ENCODE measurements at places on chromosomes 3 and 15. TPM values are rescaled to one million over a fixed set of nuclear protein-coding genes. Genes with fewer than 3 reads are reported as not detected.

The CYFIP1 gene
- total RNA-seq: 34.3 TPM

The NME9 gene
- 1.6 TPM for total RNA-seq

The CERS3 gene
- 0.54 TPM for total RNA-seq

The CCR3 gene
- total RNA-seq: not detected

The LYSMD2 gene
- total RNA-seq: 10.9 TPM

The ITGA11 gene
- total RNA-seq: 13.1 TPM

The BTD gene
- 9.9 TPM for total RNA-seq

DNA sequence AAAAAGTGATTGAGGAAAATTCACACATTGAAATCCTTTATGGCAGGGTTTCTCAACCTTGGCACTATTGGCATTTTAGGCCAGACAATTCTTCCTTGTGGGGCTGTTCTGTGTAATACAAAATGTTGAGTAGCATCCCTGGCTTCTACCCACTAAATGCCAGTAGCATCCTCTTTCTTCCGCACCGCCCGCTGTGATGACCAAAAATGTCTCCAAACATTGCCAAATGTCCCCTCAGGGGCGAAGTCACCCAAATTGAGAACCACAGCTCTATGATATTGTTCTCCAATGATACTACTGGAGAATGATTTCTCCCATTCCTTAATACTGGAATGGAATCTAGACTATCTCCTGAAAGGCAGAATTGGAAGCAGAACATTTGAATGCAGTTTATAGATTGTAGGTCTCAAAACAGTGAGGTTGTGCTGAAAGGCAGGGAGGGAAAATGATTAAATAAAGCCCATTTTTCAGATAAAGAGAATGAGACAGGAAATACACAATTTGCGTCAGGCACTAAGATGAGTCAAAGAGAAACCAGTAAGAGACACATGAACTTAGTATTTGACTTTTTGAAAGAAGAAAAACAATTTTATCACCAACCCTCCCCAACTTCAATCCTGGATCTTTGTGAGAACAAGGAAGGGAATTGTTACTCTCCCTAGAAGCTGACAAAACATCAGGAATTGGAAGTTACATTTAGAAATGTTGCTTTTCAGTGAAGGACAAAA, 101.6 kb upstream of the TNIK start:
- ATAC-seq: peak; percentile 79

DNA sequence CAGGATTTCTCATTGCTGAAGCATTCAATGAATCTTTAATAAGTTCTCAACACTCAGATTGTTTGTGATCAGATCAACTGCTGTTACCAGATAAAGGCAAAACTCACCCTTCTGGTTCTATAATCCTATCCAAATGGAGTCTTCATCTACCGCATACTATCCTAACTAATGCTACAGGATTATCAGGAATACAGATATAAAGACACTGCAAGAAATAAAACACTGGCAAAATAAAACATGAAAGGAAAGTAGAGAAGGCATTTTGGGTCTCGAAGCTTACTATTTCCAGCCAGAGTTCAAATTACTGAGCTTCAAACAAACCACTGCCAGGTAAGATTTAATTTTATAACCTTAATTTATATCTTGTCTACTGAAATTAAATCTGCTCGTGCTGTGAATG, 524 bp downstream of the CHRM5 start:
- no peak for ATAC-seq

GRCh38 chr3:192706272-192706671, 21.1 kb downstream of the FGF12 start:
- no peak for ATAC-seq

DNA sequence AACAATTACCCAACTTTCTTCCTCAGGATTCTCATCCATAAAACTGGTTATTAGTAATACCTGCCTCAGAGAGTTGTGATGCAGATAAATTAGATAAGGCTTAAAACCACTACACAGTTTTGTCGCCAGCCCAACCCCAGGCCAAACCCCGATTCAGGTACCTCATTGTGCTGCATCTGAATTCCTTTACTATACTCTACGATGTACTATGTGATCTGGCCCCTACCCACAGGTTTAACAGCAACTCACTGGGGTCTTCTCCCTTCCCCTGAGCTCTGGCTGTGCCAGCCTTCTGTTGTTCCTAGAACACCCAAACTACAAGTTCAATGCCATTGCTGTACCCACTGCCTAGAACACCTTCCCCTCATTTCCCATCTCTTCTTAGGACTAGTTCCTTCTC, 64.6 kb downstream of the MYO5A start:
- ATAC-seq: peak; percentile 18

DNA sequence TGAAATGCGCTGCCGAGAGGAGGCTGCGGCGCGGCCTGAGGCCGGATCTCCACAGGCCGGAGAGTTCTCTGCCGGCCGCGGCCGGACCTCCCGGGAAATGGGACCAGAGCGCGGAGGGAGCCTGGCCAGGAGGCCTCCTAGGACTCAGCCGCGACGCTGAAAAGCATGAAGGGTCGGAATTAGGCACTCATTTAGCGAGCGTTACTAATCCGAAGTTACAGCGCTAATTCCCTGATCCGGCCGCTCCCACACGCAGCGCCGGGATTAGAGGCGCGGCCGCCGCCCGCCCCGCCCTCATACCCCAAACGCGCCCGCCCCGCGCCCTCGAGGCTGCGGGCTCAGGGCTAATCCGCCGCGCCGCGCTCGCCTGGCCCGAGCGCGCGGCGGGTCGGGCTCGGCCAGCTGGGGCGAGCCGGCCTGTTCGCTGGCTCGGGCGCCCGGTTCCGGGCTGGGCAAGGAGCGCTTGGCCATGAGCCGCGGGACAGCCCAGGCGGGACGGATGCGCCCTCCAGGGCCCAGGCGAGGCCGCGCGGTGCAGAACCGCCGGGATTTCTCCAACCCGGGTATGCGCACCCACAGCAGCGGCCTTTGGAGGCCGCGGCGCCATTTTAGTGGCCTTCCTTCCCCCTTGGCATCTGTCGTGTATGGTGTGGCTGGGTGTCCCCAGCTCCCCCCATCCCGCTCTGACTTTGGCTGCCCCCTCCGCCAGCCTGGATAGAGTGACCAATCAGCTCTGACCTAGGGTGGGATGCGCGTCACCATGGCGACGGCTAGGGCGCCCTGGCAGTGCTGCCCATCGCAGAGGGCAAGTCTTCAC, 36.8 kb upstream of the POLG start:
- ATAC-seq: no peak

GRCh38 chr3:17478673-17479072, 263.8 kb downstream of the TBC1D5 start:
- ATAC-seq: no peak

DNA sequence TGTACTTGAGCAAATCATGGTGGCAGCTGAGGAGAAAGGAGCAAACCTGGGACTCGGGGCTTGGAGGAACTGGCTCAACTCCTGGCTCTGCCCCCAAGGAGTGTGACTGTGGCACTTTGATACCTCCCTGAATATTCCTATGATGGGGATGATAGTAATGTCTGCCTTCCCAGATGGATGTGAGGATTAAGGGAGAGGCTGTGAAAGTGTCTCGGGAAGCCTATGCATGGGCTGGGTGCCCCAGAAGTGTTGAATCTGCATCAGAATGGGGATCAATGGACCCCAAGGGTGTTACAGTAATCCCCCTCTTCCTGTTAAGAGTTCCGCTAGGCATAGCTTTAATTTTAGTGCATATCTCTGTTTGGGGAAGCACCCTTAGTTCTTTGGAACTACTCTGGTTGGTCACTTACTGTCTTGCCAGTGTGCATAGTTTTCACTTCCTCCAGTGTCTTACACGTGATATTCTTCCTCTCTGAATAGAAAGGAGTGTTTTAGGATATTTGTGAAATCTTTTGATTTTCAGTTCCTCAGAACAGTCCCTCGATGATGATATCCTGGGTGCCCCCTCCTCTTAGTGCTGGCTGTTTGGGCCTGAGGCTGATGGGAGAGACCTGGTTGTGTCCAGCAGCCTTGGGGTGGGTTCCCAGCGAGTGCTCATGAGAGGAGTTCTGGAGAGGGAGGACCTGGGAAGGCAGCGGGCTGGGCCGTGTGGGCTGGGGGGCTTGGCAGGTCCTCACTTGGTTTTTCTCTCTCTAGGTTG, 97.5 kb downstream of the CHDH start:
- ATAC-seq: no peak

- no peak for ATAC-seq
Measured at GRCh38 chr3:126959921-126960603, 22.9 kb upstream of the PLXNA1 start.

- no peak for ATAC-seq
Measured at GRCh38 chr3:60574046-60574769, 677.0 kb downstream of the FHIT start.

GRCh38 chr15:64763874-64764273, 11.5 kb downstream of the RBPMS2 start:
- ATAC-seq: no peak

DNA sequence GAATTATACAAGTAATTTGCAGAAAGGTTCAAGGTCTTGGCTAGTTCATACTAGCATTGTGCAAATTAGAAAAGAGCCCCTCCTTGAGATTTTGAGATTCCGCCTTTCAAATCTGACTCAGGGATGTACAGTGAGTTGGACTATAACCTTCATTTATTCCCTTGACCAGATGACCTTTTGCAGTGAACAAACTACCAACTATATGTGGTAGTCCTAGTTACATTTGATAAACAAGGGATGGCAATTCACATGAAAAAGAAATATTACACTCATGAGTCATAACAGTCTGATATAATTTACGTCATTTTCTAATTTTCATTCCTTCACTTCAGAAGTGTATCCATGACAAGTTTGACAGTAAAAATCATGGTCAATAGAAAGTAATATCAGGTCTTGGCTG, 860.4 kb downstream of the ROBO1 start:
- no peak for ATAC-seq

DNA sequence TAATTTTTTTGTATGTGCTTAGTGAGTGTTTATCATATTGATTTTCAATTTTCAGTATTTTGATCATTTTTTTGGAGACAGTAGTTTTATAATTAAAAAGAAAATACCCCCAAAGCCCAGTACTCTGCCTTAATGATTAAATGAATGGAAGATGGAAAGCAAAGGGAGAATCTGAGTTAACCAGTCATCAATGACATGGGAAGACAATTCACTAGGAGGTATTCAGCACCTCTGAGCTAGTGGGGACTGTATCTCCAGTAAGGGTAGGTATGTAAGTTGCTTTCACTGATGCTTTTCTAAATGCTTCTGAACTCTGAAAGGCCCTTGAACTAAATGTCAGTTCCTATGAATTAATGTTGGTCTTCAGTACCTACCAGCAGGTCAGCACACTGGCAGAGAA, 590.4 kb upstream of the DPPA4 start:
- ATAC-seq: no peak

DNA sequence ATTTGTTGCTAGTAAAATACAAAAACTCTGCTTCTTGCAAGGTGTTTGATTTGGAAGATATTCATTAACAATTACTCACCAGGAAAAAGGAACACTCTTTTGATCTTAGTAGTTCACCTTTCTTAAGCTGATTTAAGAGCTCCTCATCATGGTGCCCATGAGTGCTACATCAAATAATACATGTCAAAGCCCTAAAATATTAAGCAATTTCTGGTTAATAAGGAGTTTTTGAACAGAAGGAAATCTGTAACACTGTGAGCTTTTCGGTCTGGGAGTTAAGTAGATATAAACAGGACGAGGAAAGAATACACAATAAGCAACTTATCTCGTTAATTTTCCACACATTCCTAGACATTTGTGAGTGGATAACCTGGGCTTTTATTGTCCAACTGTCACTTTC, 83.9 kb upstream of the DCBLD2 start:
- ATAC-seq: no peak

DNA sequence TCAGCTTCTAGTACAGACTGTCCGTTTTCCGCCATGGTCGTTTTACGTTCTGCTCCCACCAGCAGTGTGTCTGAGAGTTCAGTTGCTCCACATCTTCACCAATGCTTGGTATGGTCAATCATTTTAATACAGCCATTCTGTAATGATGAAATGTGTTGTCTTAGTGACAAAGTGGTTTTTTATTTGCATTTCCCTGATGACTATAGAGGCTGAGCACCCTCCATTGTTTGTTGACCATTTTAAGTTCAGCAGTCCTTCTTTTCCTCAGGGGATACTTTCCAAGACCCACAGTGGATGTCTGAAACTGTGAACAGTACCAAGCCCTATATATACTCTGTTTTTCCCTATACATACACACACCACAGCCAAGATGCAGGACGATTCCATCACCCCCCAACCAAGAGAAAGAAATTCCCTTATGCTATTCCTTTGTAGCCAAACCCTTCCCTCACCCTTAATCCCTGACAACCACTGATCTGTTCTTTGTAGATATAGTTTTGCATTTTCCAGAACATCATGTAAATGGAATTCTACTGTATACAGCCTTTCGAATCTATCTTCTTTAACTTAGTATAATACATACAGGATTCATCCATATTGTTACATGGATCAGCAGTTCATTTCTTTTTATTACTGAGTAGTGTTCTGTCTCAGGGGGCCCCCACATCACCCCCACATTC, 55.9 kb downstream of the C3orf20 start:
- no peak for ATAC-seq

DNA sequence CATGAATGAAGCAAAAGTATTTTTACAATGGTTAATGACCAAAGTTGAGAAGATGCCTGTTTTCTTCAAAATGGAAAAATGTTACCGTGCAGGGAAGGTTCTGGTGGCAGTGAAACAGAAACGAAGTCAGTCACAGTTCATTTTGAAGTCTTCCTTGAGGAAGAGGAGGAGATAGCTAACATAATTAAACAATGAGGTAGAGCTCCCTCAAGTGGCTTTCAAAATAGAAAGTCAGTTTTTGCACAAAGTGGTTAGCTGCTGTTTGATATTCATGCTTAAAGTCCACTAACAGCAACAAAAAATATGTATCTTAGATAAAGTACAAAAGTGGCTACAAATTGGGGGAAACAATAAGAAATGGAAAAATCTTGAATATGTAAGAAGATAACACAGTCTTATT, 87.3 kb downstream of the TFG start:
- ATAC-seq: no peak

GRCh38 chr3:32414522-32415202, 23.0 kb downstream of the CMTM7 start:
- ATAC-seq: peak; percentile 95

DNA sequence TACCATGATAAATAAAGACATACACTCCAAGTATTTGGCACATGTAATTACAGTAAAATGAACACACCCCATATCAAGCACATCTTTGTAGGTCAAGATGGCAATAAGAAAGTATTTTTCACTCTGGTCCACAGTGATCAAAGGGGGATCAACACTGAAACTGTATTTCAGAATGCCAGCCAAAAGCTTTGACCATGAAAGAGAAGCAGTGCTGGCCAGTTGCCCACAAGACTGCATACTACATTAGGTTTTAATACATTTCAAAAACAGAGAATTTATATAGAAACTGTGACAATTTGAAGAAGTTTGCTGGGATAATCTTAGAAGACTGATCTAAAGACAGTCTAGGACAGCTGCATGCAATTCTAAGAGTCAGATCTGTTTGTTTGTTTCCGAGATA, 1035.3 kb downstream of the FHIT start:
- no peak for ATAC-seq

- no peak for ATAC-seq
Measured at GRCh38 chr15:63718590-63719035, 115.1 kb downstream of the HERC1 start.

- no peak for ATAC-seq
Measured at GRCh38 chr15:64441852-64442251, 18.5 kb upstream of the ZNF609 start.

Measured in activated T-helper 17 cell treated with anti-CD3 and anti-CD28 coated beads, Interleukin-2, amount 50 U/mL, for 72 hours (primary cell).